ENCODE measurements at places on chromosomes 6 and 20. TPM values are rescaled to one million over a fixed set of nuclear protein-coding genes. Genes with fewer than 3 reads are reported as not detected.

The NEURL2 gene
- 4.0 TPM for total RNA-seq

The C6orf118 gene
- total RNA-seq: not detected

The CALHM4 gene
- not detected for total RNA-seq

GRCh38 chr20:44433751-44434538 lies 41.7 kb upstream of the TTPAL start:
- DNase-seq: no peak

GRCh38 chr20:17653835-17654648 lies 28.0 kb downstream of the RRBP1 start:
- no peak for DNase-seq

- no peak for DNase-seq
Observed at GRCh38 chr20:32539817-32540675, 45.1 kb downstream of the NOL4L start.

- DNase-seq: no peak
Observed at GRCh38 chr6:3794092-3794491, 42.6 kb upstream of the PXDC1 start.

DNA sequence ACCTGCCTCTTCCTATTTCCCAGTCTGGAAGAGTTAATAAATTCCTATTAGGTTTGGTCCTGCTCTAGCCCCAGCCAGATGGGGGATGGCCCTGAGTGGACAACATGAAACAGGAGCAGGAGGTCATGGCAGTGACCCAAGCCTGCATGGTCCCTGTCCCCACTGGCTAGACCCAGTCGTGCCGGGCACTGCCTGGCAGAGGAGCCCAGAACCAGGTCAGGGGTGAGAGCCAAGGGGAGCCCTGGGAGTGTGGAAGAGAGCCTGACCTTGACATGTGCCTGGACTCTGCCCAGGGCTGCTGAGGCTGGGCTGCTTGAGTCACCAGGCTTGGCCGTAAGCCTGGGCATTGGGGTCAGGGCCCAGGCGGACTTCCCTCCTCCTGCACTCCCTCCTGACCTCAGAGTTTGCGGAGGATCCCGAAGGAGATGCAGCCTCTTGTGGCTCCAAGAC lies 3.6 kb downstream of the AVP start:
- peak; percentile 18 for DNase-seq

DNA sequence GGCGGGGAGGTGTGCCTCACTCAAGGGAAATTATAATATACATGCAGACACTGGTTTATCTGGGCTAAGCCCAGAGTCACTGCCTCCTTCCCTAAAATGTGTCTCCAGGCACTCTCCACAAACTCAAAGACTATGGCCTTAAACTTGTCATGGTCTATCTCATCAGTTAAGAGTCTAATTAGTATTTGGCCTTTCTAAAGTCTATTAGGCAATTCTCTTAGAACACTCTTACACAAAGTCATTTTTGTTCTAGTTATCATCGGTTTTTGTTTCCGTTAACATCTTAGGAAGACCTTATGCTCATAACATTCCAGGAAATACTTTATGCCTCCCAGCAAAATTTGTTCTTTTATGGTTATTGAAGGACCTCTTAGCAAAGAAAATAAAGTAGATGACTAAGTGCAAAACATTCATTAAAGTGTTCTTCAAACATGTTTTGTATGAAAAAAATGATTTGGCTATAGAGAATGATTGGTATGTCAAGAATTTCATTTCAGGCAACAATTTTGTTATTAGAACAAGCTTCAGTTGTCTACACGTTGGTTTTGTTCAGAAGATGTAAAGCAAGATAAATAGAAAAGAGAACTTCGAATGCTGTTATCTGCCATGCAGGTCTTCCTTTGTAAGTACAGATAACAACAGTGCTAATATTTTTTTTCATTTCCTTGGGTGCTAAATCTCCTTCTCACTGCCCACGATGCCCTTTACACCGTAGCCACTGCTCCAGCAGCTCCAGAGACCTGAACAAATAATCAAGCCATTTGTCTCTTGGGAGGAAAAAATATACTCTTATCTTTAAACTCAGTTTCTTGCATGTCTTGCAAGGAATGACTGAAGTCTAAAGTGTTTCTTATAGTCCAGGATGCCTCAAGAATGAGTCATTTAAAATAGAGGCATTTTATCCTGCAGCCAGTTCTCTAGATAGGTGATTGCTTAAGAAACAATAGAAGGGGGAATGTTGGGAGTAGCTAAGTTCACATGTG lies 170.4 kb downstream of the HTR1B start:
- no peak for DNase-seq

GRCh38 chr20:46631212-46631869 lies 19.9 kb downstream of the SLC13A3 start:
- no peak for DNase-seq
